ENCODE measurements at places on chromosomes 5 and 9. TPM values are rescaled to one million over a fixed set of nuclear protein-coding genes. Genes with fewer than 3 reads are reported as not detected.

DNA sequence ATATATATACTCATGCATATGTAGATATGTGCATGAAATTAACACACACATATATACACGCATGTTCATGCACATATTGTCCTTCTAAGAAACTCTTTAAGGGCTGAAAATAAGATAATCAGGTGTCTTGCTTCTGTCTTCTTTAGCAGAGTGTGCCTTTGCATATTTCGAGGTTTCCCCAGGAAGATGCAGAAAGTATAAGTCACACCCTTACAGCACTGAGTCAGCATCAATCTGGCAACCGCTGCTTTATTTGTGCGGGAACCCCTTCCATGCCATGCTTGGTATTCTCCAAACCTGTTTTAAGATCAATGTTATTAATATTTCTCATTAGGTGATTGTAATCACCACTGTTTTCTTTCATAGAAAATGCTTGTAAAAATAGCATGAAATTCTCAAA, 557.9 kb downstream of the CAAP1 start:
- no peak overlapping the region for H3K27ac ChIP-seq
- H3K4me1 ChIP-seq, result no peaks in the 10 kb centered on the region
- H3K4me3 ChIP-seq, result no peak overlapping the region
- H3K36me3 ChIP-seq, result no peaks in the 10 kb centered on the region
- no peak for DNase-seq

GRCh38 chr5:55232985-55233928, at the start of gene CCNO:
Gene CCNO, minus strand, starts transcription at chr5:55233608. Its CDS starts 85 bp downstream, at chr5:55233523.
- no peaks in the 10 kb centered on the region for H3K36me3 ChIP-seq
- DNase-seq, result peak; percentile 37
- H3K27me3 ChIP-seq, result peaks cover 4% of the 10 kb centered on the region
- no peak within 1 kb of the TSS for H3K27ac ChIP-seq
- H3K4me1 ChIP-seq, result no peaks in the 10 kb centered on the region

DNA sequence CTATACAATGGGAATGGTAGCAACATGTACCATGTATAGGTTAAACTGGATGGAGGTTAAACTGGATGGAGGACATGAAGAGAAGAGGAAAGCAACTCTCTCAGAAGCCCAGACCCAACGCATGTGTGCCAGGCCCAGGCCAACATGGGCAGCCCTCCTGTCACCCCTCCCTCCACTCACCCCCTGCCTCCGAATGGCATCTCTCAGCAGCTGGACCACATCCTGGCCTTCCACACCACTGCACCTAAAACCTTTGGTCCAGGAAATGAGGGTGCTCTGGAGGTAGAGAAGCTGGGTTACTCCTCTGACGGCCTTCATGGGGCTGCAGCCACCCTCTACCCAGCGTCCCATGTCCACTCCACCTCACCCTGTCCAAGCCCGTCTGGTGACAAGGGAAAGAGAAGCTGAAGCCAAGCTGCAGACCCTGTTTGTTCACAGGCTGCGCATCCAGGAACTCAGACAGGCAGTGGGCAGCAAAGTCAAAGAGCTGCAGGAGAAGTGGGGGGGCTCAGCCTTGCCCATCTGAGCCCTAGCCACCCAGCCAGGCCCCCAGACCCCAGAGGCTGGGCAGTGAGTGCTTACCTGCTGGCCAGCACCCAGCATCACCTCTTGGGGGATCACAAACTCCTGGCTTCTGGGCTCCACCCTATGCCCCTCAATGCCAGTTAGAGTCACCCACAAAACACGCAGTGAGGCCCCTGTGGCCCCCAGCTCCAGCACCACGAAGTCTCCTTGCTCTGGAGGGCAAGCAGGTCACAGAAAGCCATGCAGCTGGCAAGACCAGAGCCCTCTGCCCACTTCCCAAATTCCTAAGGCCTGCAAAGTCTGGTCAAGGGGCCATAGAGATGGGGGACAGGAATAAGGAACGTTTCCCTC, 8.5 kb downstream of the HK3 start:
- no peak overlapping the region for H3K27ac ChIP-seq
- H3K27me3 ChIP-seq, result no peaks in the 10 kb centered on the region
- H3K4me3 ChIP-seq, result no peak overlapping the region
- no peaks in the 10 kb centered on the region for H3K4me1 ChIP-seq

DNA sequence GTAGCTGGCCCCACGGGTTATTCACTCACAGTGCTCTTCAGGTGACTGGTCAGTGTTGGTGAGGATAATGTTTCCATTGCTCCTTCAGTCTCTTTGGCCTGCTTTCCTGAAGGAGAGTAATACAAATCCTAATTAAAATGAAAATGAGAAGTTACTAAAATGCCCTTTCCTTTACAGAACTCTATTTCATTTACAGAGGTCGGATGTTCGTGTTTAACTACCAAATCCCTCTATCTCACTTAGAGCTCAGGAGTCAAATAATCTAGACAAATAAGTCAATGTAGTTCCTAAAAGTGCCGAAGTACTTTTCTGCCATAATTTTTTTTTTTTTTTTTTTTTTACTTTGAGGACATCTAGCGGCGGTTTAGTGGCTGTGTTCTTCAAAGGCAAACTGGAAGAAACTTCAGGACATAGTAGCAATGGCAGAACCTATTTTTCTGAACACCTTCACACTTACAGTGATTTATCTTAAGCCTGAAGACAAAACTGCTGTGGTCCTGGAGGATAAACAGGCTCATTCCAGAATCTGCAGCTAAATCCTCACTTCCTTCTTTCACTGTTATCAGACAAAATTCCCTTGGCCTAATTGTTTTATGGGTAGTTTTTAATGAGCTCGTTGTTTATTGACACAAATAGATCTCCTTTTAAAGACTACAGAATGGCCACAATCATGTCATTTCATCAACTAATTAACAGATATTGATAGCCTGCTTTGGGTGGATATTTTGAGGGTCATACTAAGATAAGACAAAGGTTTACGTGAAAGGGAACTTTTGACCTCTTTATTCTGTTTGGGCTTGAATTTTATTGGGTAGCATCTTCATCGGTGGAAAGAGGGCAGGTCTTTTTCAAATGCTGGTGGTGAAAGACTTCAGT, 207.6 kb upstream of the DMRTA1 start:
- H3K36me3 ChIP-seq, result no peaks in the 10 kb centered on the region
- peak overlapping the region; percentile 73 for H3K27ac ChIP-seq
- no peak for DNase-seq
- no peaks in the 10 kb centered on the region for H3K27me3 ChIP-seq
- no peak overlapping the region for H3K4me3 ChIP-seq

DNA sequence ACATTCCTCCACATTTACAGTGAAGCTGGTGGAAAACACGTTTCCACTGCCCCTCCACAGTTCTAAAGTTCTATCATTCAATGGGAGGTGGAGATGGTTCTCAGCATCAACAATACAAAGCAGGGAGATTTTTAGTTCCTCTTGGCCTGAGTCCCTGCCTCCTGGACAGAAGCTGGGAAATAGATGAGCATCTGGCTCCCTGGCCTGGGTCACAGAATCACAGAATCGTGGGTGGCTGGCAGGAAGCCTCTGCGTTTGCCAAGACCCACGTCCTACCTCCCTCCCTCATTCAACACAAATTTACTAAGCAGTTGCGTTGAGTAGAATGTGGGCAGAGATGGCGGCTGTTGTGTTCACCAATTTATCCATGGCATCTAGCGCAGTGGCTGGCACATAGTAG, 5.2 kb upstream of the PPARGC1B start:
- no peaks in the 10 kb centered on the region for H3K4me1 ChIP-seq
- H3K27me3 ChIP-seq, result no peaks in the 10 kb centered on the region
- DNase-seq, result no peak
- no peaks in the 10 kb centered on the region for H3K36me3 ChIP-seq
- no peak overlapping the region for H3K4me3 ChIP-seq

TMEM215 gene
- 0.55 TPM for total RNA-seq

DNA sequence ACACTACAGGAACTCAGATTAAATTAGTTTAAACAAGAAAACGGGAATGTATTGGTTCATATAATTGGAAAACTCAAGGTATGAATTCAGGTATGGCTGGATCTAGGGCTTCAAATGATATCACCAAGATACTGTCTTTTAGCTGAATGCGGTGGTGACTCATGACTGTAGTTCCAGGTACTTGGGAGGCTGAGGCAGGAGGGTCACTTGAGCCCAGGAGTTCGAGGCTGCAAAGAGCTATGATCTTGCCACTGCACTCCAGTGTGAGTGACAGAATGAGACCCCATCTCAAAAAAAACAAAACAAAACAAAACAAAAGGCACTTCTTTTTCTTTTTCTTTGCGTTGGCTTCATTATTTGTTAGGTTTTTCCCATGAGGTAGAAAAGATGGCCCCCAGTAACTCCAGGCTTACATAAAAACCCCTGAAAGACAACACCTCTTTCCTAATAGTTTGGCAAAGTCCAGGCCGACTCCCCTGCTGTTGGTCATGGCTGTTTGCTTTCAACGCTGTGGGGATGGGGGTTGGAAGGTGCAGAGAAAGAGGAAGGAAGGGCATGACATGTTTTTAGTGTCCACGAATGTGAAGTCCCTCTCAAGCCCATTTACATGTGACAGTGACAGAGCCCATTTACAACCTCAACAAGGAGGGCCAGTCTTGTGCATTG, 39.8 kb upstream of the CRB2 start:
- H3K27ac ChIP-seq, result no peak overlapping the region
- no peaks in the 10 kb centered on the region for H3K4me1 ChIP-seq
- no peaks in the 10 kb centered on the region for H3K27me3 ChIP-seq
- H3K36me3 ChIP-seq, result no peaks in the 10 kb centered on the region
- DNase-seq, result no peak

DNA sequence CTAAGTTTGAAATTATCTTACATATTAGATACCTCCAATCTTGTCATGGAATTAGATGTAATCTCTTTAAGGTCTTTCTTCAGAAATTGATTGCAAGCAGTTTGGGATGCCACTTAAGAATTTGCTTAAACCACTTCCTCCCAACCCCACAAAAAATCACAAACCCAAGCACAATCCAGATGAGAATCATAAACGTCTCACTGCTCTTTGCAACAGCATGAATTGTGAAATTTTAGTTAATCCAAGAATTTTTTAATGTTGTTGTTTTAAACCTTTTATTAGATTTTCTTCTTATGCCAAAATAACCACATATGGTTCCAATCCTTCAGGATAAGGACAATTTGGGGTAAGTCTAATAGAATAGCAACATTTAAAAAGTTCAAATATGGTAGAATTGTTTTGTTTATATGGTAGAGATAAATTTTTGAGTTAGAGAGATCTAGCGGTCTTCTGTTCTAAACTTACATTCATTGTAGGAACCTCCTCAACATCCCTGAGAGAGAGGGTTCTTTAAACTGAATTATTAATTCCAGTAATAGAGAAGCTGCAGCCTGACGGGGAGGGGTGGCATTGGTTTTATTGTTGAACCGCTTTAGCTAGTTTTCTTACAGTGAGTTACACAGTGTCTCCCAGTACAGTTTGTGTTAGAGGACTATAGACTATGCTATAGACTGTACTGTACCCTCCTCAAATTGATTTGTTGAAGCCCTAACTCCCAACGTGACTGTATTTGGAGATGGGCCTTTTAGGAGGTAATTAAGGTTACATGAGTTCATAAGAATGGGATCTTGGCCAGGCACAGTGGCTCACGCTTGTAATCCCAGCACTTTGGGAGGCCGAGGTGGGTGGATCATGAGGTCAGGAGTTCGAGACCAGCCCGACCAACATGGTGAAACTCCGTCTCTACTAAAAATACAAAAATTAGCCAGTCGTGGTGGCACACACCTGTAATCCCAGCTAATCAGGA, 24.8 kb upstream of the IL6ST start:
- H3K4me3 ChIP-seq, result no peak overlapping the region
- no peaks in the 10 kb centered on the region for H3K27me3 ChIP-seq
- no peaks in the 10 kb centered on the region for H3K4me1 ChIP-seq
- no peak for DNase-seq

DNA sequence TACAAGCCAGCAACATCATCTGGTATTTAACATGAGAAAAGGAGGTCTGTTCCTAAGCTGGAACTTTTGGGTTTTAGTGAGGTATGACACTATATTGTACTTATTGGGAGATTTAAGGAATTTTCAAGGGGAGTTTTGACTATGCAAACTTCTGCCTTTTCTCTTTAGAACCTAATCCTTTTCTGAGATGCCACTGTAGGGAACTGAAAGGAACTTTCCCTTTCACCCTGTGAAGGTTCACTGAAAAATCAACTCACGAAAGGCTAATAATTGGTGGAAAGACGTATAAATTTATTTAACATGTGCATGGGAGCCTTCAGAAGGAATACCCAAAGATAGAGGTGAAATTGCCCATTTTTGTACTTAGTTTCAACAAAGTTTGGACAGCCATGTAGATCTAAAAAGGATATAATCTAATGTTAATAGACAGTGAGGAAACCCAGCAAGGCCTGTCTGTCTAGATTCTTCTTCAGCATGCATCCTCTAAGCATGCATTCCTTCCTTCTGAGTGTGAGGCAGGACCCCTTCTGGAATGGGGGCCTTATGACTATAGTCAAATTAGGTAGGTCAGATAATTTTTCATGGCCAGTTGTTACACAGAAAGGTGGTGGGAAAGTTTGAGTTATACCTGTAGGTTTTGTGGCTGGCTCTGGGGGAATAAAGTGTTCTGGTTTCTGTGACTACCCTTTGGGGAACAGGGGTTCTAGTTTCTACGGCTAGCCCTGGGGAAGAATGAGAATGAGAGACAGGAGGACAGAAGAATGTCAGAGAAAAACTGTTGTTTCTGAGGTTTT, 200.3 kb downstream of the C9orf152 start:
- no peaks in the 10 kb centered on the region for H3K36me3 ChIP-seq
- H3K27me3 ChIP-seq, result no peaks in the 10 kb centered on the region
- no peaks in the 10 kb centered on the region for H3K4me1 ChIP-seq
- no peak overlapping the region for H3K4me3 ChIP-seq

GRCh38 chr5:79111960-79112702, 522 bp downstream of the BHMT start:
- H3K4me3 ChIP-seq, result no peak overlapping the region
- H3K27ac ChIP-seq, result no peak overlapping the region
- no peaks in the 10 kb centered on the region for H3K27me3 ChIP-seq
- H3K4me1 ChIP-seq, result no peaks in the 10 kb centered on the region
- H3K36me3 ChIP-seq, result no peaks in the 10 kb centered on the region

DNA sequence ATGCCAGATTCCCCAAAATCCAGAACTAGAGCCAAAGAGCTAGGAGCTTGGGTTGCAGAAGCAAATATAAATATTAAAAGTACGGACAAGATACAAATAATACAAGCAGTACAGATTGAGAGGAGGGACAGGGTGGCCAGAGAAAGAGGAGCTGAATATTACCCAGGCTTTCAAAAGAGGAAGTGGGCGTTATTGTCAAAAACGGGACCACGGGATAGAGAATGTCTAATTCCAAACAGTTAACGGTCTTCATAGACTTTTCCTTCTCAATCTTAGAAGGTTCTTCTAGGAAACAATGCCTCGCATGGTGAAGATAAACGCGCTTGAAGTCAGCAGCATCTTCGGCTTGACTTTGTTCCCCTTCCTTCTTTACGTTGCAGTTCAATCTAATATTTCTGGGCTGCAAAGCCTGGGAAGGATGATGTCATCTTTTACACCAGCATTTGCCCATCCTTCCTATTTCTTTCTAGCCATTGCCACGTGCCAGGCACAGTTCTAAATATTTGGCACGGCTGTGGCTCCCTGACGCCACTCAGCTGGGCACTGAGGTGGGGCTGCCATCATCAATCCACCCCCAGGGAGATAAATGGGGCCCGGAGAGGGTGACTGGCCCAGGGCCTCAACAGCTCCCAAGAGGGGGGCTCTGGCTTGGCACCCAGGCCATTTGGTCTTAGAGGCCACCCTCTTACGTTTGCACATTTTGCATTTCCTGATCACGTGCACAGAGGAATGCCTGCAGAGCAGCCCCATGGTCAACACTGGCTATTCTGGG, 16.3 kb upstream of the OLFM1 start:
- H3K27me3 ChIP-seq, result peaks cover 2% of the 10 kb centered on the region
- H3K27ac ChIP-seq, result no peak overlapping the region
- H3K4me1 ChIP-seq, result peaks cover 7% of the 10 kb centered on the region
- H3K4me3 ChIP-seq, result no peak overlapping the region
- DNase-seq, result peak; percentile 3

Data from uterus (tissue), 4 donors.